ENCODE measurements at places on chromosomes 1 and 21. TPM values are rescaled to one million over a fixed set of nuclear protein-coding genes. Genes with fewer than 3 reads are reported as not detected.
A peak's percentile ranks its signal among the peaks of the same experiment; 100 is the strongest.

GRCh38 chr1:26363549-26364448, 8.8 kb downstream of the ZNF683 start:
- H3K27ac ChIP-seq: peak overlapping the region; percentile 72
- DNase-seq: peak; percentile 90
- peaks cover 23% of the 10 kb centered on the region for H3K27me3 ChIP-seq
- H3K36me3 ChIP-seq: no peaks in the 10 kb centered on the region
- H3K4me1 ChIP-seq: peaks cover 53% of the 10 kb centered on the region

- H3K4me3 ChIP-seq: no peak overlapping the region
- DNase-seq: no peak
- H3K36me3 ChIP-seq: no peaks in the 10 kb centered on the region
- no peaks in the 10 kb centered on the region for H3K4me1 ChIP-seq
These were observed 279.1 kb downstream of the PCP4 start for GRCh38 chr21:40146216-40146837.

DNA sequence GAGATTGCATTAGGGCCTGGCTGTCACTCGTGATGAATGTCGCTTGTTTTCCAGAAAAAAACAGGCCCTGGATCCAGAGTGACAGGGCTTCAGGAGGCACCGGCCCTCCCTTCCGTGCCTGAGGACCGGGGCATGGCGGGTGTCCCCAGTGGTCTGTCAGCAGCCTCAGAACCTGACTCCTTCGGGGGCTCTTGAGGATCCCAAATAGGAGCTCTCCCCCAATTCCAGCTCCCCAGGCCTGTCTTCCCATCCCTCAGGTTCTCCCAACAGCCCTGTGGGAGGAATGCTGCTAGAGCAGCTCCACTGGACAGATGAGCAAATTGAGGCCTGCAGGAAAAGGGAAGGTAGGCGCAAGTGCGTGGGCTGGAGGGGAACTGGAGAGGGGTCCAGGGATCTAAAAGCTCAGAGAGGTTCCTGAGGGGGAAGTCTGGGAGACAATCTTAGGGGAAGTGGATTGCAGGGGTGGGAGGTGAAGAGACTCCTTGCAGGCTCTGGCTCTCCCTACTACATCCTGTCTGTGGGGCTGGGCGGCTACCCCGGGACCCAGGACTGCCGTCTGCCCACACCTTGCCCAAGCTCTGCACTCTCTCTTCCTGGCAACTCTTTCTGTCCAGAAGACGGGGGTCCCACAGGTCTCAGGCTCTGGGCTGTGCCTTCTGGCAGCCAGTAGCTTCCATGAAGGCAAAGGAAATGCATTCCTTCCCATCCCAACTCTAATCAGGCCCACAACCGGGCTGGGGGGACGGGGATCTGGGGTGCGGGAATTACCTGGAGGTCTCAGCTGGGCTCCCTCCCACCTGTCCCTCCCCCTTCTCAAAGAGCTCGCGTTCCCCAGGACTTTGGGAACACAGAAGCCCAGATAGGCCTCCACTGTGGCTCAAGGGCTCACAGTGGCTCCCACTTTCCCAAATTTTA, 105.7 kb upstream of the CASZ1 start:
- H3K27me3 ChIP-seq: peaks cover 4% of the 10 kb centered on the region
- no peak for DNase-seq
- no peak overlapping the region for H3K27ac ChIP-seq
- H3K36me3 ChIP-seq: no peaks in the 10 kb centered on the region

DNA sequence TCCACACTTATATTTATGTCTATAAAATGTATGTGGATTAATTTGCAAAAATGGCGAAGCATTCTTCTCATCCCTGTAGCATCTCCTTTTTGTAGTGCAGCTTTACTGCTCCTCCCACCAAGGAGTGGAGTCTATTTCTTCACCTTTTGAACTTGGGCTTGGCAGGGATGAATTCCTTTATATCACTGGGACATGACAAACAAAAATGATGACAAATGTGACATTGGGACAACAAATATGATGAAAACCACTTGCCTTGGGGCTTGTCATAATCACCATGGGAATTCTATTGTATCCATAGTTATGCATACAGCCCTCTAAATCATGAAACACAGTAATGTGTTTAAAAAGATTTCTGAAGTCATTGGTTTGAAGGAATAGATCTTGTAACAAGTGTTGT, 155.0 kb downstream of the TNFSF18 start:
- no peak overlapping the region for H3K4me3 ChIP-seq
- no peak overlapping the region for H3K27ac ChIP-seq
- peaks cover 35% of the 10 kb centered on the region for H3K4me1 ChIP-seq
- no peak for DNase-seq
- peaks cover 10% of the 10 kb centered on the region for H3K36me3 ChIP-seq

DNA sequence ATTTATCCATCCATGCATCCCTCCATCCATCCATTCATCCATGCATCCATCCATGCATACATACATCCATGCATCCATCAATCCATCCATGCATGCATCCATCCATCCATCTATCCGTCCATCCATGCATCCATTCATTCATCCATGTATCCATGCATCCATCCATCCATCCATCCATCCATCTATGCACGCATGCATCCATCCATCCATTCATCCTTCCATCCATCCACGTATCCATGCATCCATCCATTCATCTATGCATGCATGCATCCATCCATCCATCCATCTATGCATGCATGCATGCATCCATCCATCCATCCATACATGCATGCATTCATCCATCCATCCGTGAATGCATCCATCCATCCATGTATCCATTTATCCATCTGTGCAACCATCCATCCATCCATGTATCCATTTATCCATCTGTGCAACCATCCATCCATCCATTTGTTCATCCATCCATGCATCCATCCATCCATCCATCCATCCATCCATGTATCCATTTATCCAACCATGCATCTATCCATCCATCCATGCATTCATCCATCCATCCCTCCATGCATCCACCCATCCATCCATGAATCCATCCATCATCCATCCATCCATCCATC, 30.3 kb upstream of the TINAGL1 start:
- peaks cover 3% of the 10 kb centered on the region for H3K27me3 ChIP-seq
- no peak overlapping the region for H3K4me3 ChIP-seq
- H3K4me1 ChIP-seq: peaks cover 12% of the 10 kb centered on the region
- no peak overlapping the region for H3K27ac ChIP-seq
- no peak for DNase-seq

- H3K4me1 ChIP-seq: no peaks in the 10 kb centered on the region
- no peak for DNase-seq
- peaks cover 4% of the 10 kb centered on the region for H3K27me3 ChIP-seq
- no peak overlapping the region for H3K4me3 ChIP-seq
These were observed 156.6 kb downstream of the DNM3 start for GRCh38 chr1:171997936-171998335.

GRCh38 chr1:229757226-229757625, 131.2 kb downstream of the URB2 start:
- DNase-seq: no peak
- H3K36me3 ChIP-seq: no peaks in the 10 kb centered on the region
- H3K4me1 ChIP-seq: peaks cover 30% of the 10 kb centered on the region
- H3K27me3 ChIP-seq: peaks cover 4% of the 10 kb centered on the region
- H3K4me3 ChIP-seq: no peak overlapping the region

DNA sequence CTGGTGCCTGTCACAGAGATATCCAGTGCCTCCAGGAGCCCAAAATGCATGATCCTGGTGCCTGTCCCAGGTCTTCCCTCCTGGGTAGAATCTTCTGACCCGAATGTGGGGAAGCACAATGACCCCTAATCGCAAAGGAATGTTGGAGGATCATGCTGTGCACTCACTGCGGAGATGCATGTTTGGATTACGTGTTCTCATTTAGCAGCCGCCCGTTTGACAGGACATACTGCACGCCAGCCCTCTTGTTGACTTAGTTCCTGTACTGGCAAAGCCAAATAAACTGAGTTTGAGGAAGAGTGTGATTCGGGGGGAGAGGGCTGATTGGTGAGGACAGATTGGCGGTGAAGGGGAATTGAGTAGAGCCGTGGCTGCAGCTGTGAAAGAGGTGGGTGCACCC, 85.9 kb upstream of the SIM2 start:
- peaks cover 13% of the 10 kb centered on the region for H3K27me3 ChIP-seq
- DNase-seq: no peak
- H3K4me3 ChIP-seq: no peak overlapping the region
- H3K36me3 ChIP-seq: no peaks in the 10 kb centered on the region
- no peak overlapping the region for H3K27ac ChIP-seq
- no peaks in the 10 kb centered on the region for H3K4me1 ChIP-seq

DNA sequence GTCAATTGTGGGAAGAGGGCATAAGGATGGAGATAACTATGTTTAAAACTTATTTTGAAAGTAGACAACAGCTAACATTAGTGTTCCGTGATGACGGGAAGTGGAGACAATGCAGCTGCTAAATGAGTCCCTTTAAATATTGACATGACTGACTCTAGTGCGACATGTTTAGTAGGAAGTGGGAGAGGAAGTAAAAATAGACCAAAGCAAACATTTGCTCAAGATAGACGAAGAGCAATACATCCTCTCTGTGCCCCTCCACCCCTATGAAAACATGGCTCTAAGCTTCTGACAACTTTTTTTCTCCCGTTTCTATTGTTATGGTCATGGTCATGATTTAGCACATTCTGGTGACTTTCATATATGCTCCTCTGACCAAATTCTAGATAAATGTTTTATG, 60.0 kb upstream of the HMCN1 start:
- peak overlapping the region; percentile 8 for H3K4me3 ChIP-seq
- no peaks in the 10 kb centered on the region for H3K27me3 ChIP-seq
- peak overlapping the region; percentile 53 for H3K27ac ChIP-seq
- peaks cover 41% of the 10 kb centered on the region for H3K4me1 ChIP-seq
- DNase-seq: no peak

DNA sequence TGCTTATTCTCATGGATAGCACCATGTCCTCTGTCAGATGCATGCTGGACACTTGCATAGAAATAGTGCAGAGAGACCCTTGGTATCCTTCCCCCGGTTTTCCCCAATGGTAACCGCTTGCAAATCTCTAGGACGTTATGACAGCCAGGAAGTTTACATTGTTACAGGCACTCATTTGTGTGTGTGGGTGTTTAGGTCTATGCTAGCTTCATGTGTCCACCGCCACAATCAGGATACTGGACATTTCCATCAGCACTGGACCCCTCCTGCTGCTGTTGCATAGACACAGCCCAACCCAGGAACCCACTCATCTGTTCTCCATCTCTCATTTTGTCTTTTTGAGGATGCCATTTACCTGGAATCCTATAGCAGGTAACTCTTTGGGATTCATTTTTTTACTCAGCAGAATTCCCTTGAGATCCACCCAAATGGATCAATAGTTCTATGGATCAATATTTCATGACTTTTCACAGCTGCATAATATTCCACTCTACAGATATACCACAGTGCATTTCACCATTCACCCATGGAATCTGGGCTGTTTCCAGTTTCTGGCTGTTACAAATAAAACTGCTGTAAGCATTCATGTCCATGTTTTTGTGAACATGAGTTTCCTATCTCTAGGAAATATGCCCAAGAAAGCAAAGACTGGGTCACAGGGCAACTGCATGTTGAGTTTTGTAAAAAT, 6.6 kb upstream of the WNT9A start:
- peaks cover 44% of the 10 kb centered on the region for H3K27me3 ChIP-seq
- no peaks in the 10 kb centered on the region for H3K36me3 ChIP-seq
- H3K4me3 ChIP-seq: no peak overlapping the region
- no peak overlapping the region for H3K27ac ChIP-seq

GRCh38 chr1:6037338-6037762, 8.3 kb upstream of the KCNAB2 start:
- peak overlapping the region; percentile 7 for H3K4me3 ChIP-seq
- peak overlapping the region; percentile 85 for H3K27ac ChIP-seq
- DNase-seq: peak; percentile 63
- H3K27me3 ChIP-seq: no peaks in the 10 kb centered on the region

DNA sequence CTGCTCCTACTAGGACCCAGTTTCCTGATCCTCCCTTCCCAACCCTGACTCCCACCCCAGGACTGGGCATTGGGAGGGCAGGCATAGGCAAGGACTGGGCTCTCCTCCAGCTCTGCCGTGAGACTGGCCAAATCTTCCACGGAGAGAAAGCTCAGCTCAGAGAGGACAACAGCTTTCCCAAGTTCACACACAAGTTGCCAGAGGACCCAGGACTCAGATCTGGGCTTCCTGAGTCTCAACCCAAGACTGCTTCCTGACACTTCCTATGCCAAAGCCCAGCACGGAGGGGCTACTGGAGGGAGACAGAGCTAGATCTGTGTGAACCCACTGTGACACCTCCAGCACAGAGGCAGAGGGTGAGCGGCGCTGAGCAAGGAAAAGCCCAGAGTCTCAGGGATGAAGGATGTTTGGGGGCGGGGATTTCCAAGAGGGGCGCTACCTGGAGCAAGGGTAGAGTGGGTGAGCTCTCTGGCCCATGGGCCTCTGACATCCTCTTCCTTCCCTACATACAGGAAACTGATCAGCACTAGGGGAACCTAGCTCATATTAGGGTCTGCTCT, 7.1 kb downstream of the PDZK1IP1 start:
- no peak overlapping the region for H3K27ac ChIP-seq
- H3K36me3 ChIP-seq: no peaks in the 10 kb centered on the region
- DNase-seq: no peak
- no peak overlapping the region for H3K4me3 ChIP-seq

DNA sequence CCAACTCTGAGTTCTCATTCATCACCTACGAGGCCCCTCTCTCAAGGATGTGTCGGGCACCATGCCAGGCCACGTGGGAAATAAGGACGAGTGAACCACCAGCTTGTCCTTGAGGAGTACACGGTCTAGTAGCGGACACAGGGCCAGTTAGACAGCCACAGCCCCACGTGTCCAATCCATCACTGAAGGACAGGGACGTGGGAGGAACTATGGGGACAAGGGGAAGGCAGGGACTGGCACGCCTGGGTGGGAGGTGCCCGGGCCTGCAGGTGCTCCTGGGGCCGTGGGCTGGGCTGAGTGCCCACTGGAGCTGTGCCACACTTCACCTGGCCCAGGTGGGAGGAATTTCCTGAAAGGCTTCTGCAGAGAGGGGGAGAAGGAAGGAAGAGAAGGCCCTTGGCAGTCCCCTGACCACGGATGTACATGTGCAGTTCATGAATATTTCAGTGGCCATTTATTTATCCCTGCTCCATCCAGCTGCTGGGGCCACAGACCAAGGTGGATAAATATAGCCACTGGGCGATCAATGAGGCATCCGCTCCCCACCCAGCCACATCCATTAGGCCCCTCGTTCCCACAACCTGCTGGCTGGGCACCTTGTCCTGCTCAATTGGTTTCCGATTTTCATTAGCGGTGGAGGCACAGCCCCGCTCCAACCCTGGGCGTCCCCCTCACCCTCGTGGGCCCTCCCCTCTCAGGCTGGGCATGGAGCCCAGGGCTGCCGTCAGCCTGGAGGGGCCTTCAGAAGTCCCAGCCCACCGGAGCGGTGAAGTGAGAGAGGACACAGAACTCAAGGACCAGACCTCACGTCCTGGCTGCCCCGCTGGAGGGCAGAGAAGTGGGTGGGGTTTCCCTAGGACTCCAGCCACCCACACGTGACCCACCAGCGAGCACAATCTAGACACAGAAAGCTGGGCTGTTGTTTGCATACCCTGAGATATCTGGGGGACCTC, 59.5 kb downstream of the CASZ1 start:
- no peak for DNase-seq
- no peak overlapping the region for H3K27ac ChIP-seq
- no peaks in the 10 kb centered on the region for H3K36me3 ChIP-seq
- H3K4me1 ChIP-seq: no peaks in the 10 kb centered on the region
- no peak overlapping the region for H3K4me3 ChIP-seq

Gene IBA57
- 6.8 TPM for total RNA-seq

Gene ADAMTS4
- 0.30 TPM for total RNA-seq

Gene DIO1
- total RNA-seq: not detected

Gene ITLN1
- total RNA-seq: not detected

Gene OMA1
- total RNA-seq: 24.9 TPM

Gene VANGL2
- not detected for total RNA-seq

Gene VHLL
- total RNA-seq: not detected

Gene C1orf94
- not detected for total RNA-seq

Gene SNIP1
- total RNA-seq: 28.4 TPM

All from activated CD8-positive, alpha-beta memory T cell treated with anti-CD3 and anti-CD28 coated beads, Interleukin-2, amount 10 ng/mL, durations not matched to agents 7 days and 5 days (primary cell).